ENCODE measurements at places on chromosomes 6 and 20.
A peak's percentile ranks its signal among the peaks of the same experiment; 100 is the strongest.

DNA sequence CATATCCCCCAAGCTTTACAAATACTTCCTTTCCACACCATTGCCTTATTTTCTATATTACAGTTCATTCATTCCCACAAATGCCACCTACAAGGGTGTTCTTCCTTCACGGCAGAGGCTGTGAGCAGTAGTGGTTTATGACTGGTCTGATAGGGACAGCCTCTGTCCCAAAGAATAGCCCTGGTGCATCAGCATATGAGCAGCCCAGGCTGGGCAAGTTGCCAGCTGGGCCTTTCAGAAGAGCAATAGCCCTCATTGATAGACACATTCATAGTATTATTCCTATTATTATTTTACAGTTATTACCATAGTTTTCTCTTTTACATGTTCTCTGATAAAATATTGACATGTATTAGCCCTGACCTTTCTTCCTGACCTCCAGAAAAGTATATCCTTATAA lies 149.9 kb downstream of the MMS22L start:
- no peaks in the 10 kb centered on the region for H3K27me3 ChIP-seq
- no peak for DNase-seq
- no peak overlapping the region for H3K4me3 ChIP-seq
- no peaks in the 10 kb centered on the region for H3K36me3 ChIP-seq

DNA sequence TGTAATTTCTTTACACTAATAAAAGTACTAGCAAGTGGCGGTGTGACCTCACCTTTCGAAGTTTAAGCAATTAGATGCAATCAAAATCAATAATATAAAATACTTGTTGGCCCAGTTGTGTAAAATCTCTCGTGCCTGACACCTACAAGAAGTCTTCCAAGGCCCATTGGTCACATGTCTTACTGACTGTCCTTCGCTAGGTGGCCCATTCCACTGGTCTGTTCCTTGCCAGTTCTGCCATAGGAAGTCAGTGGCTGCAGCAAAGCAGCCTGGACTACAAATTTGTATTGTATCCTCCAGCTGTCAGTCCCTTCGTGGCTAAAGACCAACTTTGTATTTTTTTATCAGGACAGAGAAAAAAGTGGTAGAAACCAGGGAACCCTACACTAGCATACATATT lies 61.8 kb downstream of the CYB5R4 start:
- no peaks in the 10 kb centered on the region for H3K4me1 ChIP-seq
- H3K36me3 ChIP-seq: no peaks in the 10 kb centered on the region
- H3K27ac ChIP-seq: no peak overlapping the region
- no peak for DNase-seq
- H3K4me3 ChIP-seq: no peak overlapping the region
- no peaks in the 10 kb centered on the region for H3K27me3 ChIP-seq

DNA sequence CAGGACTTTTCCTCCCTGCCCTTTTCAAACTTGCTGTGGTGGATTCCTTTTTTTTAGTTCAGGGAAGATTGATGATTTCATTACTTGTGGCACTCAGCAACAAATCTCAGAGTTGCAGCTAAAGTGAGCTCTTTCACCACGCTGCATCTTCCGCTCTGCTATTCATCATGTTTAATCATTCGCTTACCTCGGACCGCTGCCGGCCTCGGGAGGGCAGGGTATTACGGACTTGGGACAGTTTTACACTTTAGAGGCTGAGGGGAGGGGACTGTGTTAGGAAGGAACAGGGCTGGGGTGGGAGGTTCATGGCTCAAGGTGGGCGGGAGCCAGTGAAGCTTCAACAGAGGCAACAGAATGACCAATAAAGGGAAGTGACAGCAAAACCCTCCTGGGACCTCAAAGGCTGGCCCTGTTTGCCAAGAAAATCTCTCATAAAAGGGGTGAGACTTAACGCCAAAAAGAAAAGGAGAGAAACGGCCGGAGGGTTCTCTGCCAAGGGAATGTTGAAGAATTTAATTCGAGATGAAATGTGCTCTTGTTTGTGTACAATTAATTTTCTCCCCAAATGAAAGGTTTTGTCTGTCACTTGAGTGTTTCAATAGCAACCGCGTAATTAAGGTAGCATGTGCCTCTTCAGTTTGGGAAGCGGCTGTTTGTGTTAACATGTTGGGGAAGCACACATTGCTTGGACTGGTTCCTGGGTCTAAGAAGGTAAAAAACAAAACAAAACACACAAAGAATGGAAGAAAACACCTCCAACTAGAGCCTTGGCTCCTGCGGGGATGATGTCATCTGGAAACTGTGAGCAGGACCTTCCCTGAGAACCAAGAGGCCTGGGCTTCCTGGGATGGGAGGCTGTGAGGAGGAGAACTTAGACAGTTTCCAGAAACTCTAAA lies 72.5 kb upstream of the SULF2 start:
- peak overlapping the region; percentile 51 for H3K27ac ChIP-seq
- no peak overlapping the region for H3K4me3 ChIP-seq
- no peaks in the 10 kb centered on the region for H3K27me3 ChIP-seq
- H3K36me3 ChIP-seq: no peaks in the 10 kb centered on the region

DNA sequence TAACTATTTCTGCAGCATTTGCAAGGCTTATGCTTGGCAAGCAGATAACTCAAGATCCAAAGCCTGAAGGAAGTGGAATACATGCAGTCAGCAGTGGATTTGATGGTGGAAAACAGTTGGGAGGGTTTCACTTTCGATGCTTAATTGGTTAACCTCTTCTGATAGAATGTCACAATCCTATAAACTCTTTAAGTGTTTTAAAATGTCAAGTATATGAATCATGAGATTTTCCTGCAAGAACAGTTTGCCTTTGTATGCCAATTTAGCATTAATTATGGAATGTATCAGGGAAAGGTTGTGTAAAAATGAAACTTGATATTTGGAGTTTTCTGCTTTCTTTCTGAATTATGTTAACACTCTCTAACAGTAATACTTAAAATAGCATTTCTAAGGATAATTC lies 36.6 kb downstream of the NKX2-4 start:
- no peaks in the 10 kb centered on the region for H3K4me1 ChIP-seq
- no peak overlapping the region for H3K27ac ChIP-seq
- no peaks in the 10 kb centered on the region for H3K36me3 ChIP-seq
- no peak overlapping the region for H3K4me3 ChIP-seq

- DNase-seq: no peak
- H3K4me3 ChIP-seq: no peak overlapping the region
- no peaks in the 10 kb centered on the region for H3K36me3 ChIP-seq
- no peaks in the 10 kb centered on the region for H3K4me1 ChIP-seq
- H3K27me3 ChIP-seq: no peaks in the 10 kb centered on the region
Measured at GRCh38 chr6:6900569-6901204, 207.1 kb upstream of the RREB1 start.

DNA sequence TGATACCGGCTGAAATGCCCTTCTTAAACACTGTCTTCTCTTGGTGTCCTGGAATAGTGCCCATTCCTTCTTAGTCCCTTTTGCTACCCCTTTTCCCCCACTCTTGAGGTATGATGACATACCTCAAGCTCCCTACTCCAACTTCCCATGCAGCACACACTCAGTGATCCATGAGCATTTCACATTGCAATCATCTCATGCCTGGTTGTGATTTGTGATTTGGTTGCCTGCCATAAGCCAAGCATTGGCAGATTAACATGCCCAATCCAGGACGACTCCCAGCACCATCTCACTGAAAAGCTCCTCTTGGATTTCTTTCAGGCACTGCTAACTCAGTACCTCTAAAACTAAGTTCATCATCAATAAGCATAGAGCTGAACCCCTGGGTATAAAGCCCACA lies 14.7 kb upstream of the PTPRA start:
- peaks cover 2% of the 10 kb centered on the region for H3K4me1 ChIP-seq
- no peaks in the 10 kb centered on the region for H3K27me3 ChIP-seq
- no peaks in the 10 kb centered on the region for H3K36me3 ChIP-seq
- H3K4me3 ChIP-seq: no peak overlapping the region
- DNase-seq: no peak
- H3K27ac ChIP-seq: no peak overlapping the region

DNA sequence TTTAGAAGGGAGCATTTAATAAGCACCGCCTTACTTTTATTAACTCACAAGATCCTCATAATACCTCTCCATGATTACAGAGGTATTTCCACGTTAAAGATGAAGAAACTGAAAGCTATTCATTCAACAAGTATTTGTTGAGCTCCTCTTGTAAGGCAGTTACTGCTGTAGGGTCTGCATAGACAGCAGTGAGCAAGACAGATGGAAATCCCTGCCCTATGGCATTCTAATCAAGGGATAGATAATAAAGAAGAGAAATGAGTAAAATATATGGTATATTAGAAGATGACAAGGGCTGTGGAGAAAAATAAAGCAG lies 77.8 kb upstream of the CTNNBL1 start:
- no peaks in the 10 kb centered on the region for H3K4me1 ChIP-seq
- no peak for DNase-seq
- H3K36me3 ChIP-seq: no peaks in the 10 kb centered on the region
- no peaks in the 10 kb centered on the region for H3K27me3 ChIP-seq
- H3K4me3 ChIP-seq: no peak overlapping the region

DNA sequence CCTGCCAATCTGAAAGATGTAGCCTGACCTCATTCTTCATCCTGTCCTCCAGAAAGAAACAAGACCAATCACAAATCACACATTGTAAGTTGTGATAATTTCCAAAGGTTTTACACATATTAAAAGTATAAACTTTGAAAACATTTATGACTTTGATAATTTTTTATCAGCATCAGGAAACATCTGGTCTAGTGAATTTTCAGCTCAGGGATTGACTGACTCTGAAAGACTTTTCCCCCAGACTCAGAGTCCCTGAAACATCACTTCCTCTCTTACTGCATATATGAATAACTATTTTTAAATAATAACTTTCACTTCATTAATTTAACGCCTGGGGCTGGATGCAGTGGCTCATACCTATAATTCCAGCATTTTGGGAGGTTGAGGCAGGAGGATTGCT lies 48.5 kb upstream of the SSTR4 start:
- no peaks in the 10 kb centered on the region for H3K4me1 ChIP-seq
- no peaks in the 10 kb centered on the region for H3K27me3 ChIP-seq
- H3K27ac ChIP-seq: no peak overlapping the region

GRCh38 chr6:140915551-140915950 lies 1217.2 kb upstream of the GJE1 start:
- no peaks in the 10 kb centered on the region for H3K4me1 ChIP-seq
- no peak overlapping the region for H3K4me3 ChIP-seq
- DNase-seq: no peak
- no peaks in the 10 kb centered on the region for H3K36me3 ChIP-seq

DNA sequence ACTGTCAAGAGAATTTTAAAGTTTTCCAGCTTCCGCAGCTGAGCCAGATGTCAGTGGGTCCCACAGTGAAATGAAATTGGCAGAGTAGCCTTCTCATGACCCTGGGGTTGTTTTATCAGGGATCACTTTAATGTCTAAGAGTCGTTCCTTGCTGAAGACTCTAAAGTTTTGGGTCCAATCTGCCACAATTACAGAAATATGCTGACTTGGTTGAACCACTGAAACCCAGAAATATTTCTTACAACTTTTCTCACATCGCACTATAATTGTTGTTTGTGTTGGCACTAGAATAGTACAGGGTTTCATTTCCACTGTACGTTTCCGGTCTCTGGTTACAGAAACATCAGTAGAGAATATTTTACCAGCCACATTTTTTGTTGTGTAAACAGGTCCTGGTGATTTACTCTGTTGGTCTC lies 109.0 kb downstream of the HMGCLL1 start:
- no peaks in the 10 kb centered on the region for H3K27me3 ChIP-seq
- H3K27ac ChIP-seq: no peak overlapping the region
- no peaks in the 10 kb centered on the region for H3K36me3 ChIP-seq
- H3K4me3 ChIP-seq: no peak overlapping the region
- no peaks in the 10 kb centered on the region for H3K4me1 ChIP-seq

- no peak overlapping the region for H3K4me3 ChIP-seq
- H3K36me3 ChIP-seq: no peaks in the 10 kb centered on the region
- no peak overlapping the region for H3K27ac ChIP-seq
- H3K27me3 ChIP-seq: no peaks in the 10 kb centered on the region
- DNase-seq: no peak
Measured at GRCh38 chr6:89750338-89750737, 69.3 kb downstream of the MDN1 start.

- H3K4me1 ChIP-seq: no peaks in the 10 kb centered on the region
- no peaks in the 10 kb centered on the region for H3K27me3 ChIP-seq
- no peak for DNase-seq
Measured at GRCh38 chr6:32785781-32786533, 22.6 kb upstream of the HLA-DQB2 start.

DNA sequence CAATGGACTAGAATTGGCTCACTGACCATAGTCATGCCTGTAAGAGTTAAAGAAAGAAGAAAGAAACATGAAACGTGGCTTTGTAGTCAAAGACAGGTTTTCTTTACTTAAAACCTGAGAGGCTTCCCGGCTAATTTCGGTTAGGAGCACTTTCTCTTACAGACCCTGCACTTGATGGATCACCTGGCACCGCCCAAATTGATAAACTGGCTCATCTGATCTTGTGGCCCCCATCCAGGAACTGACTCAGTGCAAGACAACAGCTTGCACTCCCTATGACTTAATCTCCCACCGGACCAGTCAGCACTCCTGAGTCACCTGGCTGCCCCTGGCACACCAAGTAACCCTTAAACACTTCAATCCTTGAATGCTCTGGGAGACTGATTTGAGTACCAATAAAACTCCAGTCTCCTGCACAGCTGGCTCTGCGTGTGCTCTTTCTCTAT lies 12.3 kb downstream of the TMEM14B start:
- no peak overlapping the region for H3K4me3 ChIP-seq
- H3K27ac ChIP-seq: no peak overlapping the region
- DNase-seq: peak; percentile 26
- H3K27me3 ChIP-seq: no peaks in the 10 kb centered on the region

- no peaks in the 10 kb centered on the region for H3K4me1 ChIP-seq
- no peaks in the 10 kb centered on the region for H3K27me3 ChIP-seq
- DNase-seq: no peak
- no peak overlapping the region for H3K27ac ChIP-seq
- H3K36me3 ChIP-seq: no peaks in the 10 kb centered on the region
Measured at GRCh38 chr6:114987281-114987680, 644.5 kb upstream of the HS3ST5 start.

DNA sequence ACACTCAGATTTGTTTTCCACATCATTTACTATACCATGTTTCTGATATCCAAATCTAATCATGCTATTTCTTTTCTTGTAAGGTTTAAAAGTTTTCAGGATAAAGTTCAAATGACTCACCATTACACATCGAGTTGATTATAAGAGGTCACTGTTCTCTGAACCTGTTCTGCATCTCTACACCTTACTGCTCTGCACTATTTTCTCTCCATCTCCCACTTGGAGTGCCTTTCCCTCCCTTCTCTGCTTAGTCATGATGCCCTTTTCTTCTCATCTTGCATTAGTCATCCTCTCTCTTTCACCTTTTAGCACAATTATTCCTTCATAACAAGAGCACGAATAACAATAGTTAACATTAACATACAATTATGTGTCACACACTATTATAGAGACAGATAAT lies 37.5 kb upstream of the FUT9 start:
- H3K27me3 ChIP-seq: no peaks in the 10 kb centered on the region
- H3K27ac ChIP-seq: no peak overlapping the region
- no peak overlapping the region for H3K4me3 ChIP-seq

DNA sequence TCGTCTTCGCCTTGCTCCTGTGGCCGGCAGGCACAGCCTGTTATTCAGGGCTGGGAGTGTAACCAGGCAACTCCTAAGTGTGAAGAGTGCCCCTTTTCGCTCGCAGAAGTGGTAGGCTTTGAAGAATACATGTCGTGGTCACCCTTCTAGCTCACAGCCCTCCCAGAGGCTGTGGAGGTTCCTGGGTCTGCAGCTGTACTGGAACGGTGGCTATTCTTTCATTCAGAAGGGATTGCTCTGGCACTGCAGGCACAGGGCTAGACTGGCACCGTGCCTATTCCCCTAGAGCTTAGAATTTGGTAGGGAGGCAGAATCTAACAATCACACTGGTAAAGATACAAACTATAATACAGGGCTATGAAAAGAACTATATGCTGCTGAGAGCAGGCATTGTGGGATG lies 1.1 kb upstream of the SRSF12 start:
- H3K27me3 ChIP-seq: no peaks in the 10 kb centered on the region
- H3K36me3 ChIP-seq: no peaks in the 10 kb centered on the region
- no peak overlapping the region for H3K4me3 ChIP-seq
- no peak overlapping the region for H3K27ac ChIP-seq
- H3K4me1 ChIP-seq: peaks cover 5% of the 10 kb centered on the region

Data from ovary (tissue), 10 donors.